ENCODE measurements at places on chromosomes 1 and 21. TPM values are rescaled to one million over a fixed set of nuclear protein-coding genes. Genes with fewer than 3 reads are reported as not detected.

The SPATA45 gene
- 3.2 TPM for total RNA-seq

DNA sequence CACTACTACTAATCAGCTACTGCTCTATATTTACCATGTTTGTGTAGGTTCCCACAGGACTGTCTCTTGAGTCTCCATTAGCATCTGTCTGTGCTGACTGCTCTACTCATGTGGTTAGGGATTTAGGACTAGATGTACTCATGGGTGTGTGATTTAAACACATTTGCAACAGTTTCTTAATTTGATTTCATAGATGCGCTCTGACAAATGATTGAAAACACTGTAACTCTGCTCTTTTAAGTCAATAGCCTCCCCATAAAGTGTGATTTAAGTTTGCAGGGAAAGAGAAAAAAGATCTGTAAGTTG is 809.3 kb downstream of the NCAM2 start:
- no peaks in the 10 kb centered on the region for H3K27me3 ChIP-seq
- H3K27ac ChIP-seq = no peak overlapping the region
- no peaks in the 10 kb centered on the region for H3K4me1 ChIP-seq
- no peaks in the 10 kb centered on the region for H3K36me3 ChIP-seq
- DNase-seq = no peak
- H3K4me3 ChIP-seq = no peak overlapping the region

The B3GALT5 gene
- total RNA-seq = 2.7 TPM

DNA sequence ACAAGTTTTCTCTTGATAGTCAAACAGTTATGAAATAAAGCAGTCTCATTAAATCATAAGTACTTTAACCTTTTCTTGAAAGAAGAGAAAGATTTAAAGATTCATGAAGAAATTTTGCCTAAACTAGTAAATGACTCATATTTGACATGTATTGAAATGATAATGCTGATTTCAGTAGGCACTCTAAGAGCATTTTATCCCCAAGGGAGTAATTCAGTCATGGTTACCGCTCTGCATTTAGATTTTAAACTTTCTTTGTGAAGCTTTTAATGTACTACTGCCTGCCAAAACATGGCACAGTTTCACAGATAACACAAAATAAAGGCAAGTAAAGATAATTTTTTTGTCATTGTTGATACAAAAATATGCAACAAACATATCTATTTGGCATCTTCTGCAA is 6.8 kb downstream of the USH2A start:
- DNase-seq = no peak
- H3K36me3 ChIP-seq = no peaks in the 10 kb centered on the region
- H3K4me1 ChIP-seq = no peaks in the 10 kb centered on the region
- no peak overlapping the region for H3K4me3 ChIP-seq
- no peaks in the 10 kb centered on the region for H3K27me3 ChIP-seq

- H3K4me3 ChIP-seq = no peak overlapping the region
- no peaks in the 10 kb centered on the region for H3K27me3 ChIP-seq
- peaks cover 23% of the 10 kb centered on the region for H3K4me1 ChIP-seq
- DNase-seq = no peak
- H3K27ac ChIP-seq = no peak overlapping the region
Measured at GRCh38 chr1:153745417-153745816, 17.6 kb downstream of the INTS3 start.

DNA sequence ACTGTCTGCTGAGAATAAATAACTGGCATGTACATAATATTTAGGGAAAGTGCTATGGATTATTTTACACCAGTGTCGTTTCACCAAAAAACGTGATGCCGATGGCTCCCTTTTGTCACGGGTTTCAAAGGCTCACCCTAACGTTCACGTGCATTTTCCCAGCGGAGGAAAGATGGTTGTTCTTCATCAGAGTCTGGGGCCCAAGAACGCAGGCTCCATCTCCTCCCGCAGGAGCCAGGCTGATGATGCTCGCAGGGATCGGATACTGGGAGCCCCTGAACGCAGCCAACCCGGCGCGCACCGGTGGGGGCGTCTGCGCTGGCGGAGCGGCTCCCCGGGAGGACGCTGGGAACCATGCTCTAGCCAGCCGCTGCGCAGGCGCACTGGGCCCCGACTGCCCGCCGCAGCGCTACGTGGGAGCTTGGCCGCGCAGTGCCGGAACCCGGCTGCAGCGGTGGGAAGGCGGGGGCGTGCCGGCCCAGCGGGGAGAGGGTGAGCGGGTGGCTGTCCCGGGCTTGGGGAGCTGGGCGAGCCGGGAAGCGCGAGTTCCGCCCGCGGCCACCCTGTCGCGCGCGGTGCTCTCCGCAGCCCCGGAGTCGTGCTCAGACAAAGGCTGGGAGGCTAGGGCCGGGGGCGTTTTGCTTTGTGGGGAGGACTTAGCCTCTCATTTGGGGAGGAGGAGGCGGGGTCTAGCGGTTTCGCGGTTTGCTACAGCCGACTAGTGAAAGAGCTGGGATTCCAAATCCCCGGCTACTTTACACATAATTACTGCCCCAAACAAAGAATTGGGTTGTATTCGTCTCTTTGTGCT is at the start of gene ZFP69B:
Gene ZFP69B, plus strand, starts transcription at position 793 of the 811 bp plus-strand sequence. CDS start 486 bp downstream, outside the sequence.
- no peaks in the 10 kb centered on the region for H3K27me3 ChIP-seq

DNA sequence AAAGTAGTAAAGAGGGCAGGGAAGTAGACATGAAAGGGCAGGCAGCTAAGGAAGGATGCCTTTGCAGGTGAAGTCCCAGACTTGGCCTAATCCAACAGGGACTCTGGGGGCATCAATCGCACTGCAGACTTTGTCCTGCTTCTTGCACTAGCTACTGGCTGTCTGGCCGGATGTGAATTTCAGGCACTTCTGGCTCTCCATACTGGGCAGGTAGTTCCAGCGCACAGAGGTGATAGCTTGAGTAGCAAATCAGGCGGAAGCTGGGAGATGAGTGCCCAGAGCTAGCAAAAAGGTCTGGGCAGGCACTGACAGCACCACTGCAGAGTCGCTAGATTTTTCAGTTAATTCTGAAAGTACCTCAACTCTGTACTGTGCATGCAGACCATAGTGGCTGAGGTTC is 997 bp downstream of the RSPH1 start:
- H3K4me3 ChIP-seq = no peak overlapping the region
- peak; percentile 13 for DNase-seq

The RER1 gene
- total RNA-seq = 104 TPM

DNA sequence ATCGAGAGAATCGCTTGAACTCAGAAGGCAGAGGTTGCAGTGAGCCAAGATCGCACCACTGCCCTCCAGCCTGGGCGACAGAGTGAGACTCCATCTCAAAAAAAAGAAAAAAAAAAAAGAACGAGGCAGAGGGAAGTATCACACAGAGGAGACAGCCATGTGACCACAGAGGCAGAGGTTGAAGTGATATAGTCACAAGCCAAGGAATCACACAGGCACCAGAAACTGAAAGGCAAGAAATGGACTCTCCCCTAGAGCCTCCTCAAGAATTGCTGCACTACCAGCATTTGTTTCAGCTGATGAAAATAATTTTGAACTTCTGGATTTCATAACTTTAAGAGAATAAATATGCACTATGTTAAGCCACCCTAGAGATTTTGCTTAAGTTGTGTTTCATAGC is 459.6 kb downstream of the PTPRC start:
- no peaks in the 10 kb centered on the region for H3K36me3 ChIP-seq
- no peaks in the 10 kb centered on the region for H3K27me3 ChIP-seq
- H3K4me1 ChIP-seq = no peaks in the 10 kb centered on the region
- no peak for DNase-seq
- no peak overlapping the region for H3K27ac ChIP-seq

DNA sequence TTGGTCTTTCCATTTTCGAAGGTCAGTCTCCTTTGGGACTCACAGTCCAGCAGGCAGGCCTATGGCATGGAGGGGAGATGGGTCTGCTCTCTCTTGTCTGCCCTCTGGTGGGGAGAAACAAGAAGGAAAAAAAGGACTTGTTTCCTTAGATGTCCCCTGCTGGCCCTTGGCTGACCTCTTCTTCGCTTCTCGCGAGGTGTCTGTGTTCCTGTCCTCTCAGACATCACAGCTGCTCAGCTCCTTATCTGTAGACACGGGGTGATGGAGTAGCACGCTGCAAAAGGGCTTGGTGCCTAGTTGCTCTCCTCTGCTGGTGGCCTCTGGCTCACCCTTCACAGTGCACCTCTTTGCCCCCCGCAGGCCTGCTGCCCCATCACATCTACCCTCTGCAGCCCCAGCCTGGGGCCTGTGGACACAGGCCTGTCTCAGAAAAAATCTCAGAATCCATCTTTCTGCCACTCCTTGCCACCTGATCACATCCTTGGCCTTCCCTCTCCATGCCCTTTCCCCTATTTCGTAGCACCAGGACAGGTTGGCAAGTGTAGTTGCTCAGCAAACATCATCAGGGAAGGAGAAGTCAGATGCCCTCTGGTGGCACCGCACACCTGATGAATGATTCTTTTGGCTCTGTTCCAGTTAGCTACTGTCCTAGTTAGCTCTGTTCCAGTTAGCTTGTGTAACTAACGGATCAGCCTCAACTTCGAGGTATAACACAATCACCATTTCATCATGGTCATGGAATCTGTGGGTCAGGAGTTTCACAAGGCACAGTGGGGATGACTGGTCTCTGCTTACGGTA is 18.7 kb upstream of the AK2 start:
- H3K36me3 ChIP-seq = no peaks in the 10 kb centered on the region
- no peak overlapping the region for H3K27ac ChIP-seq
- H3K27me3 ChIP-seq = no peaks in the 10 kb centered on the region
- H3K4me3 ChIP-seq = no peak overlapping the region

The ADCY10 gene
- 24.6 TPM for total RNA-seq

The C1QA gene
- total RNA-seq = 8.7 TPM

All from testis (tissue), 5 donors.